ENCODE measurements at places on chromosomes 4 and X.

DNA sequence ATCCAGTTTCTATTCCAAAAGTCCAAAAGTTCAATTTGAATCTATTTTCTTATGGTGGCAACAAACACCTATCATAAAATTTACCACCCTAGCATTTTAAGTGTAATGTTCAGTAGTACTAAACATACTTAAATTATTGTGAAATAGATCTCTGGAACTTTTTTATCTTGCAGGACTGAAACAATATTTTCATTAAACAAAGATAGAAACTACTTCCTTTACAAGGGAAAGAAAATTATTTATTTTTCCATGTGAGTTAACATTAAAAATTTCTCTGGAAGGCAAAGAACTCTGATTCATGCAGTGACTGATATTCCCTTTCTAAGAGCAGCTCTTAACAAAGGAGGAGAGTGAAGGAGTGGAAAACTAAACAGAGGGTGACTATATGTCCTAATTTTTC lies 40.2 kb downstream of the ADH7 start:
- DNase-seq, result no peak
- no peaks in the 10 kb centered on the region for H3K36me3 ChIP-seq
- peaks cover 5% of the 10 kb centered on the region for H3K4me1 ChIP-seq
- no peak overlapping the region for H3K4me3 ChIP-seq
- no peak overlapping the region for H3K27ac ChIP-seq

DNA sequence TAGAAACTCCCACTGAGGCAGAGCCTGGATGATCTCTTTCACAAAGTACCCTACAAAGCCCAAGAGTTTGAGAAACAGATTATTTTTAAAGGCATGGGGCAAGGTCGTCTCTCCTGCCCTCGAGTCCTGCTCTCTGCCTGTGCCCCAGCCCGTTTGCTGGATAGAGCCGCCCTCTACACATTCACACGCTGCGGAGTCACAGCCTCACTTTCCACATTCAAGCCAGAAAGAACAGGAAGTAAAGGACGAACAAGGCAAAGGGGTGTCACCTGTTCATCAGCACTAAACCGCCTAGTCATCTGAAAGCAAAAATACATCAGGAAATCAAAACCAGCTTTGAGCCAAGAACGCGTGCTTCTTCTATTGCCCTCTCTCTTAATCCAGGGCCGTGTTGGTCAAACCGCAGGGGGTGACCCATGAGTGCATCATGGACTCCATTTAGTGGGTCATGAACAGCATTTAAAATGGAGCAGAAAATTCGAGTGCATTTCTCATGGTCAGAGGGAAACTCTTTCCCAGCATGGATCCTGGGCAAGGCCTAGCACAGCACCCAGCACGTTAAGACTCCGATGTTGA lies 83.4 kb downstream of the PHKA2 start:
- peak overlapping the region; percentile 32 for H3K27ac ChIP-seq
- no peak overlapping the region for H3K4me3 ChIP-seq
- peaks cover 22% of the 10 kb centered on the region for H3K36me3 ChIP-seq
- no peak for DNase-seq
- no peaks in the 10 kb centered on the region for H3K4me1 ChIP-seq
- H3K27me3 ChIP-seq, result no peaks in the 10 kb centered on the region

GRCh38 chr4:145061318-145061920 lies 36.6 kb downstream of the ANAPC10 start:
- peaks cover 17% of the 10 kb centered on the region for H3K36me3 ChIP-seq
- no peak for DNase-seq
- H3K27ac ChIP-seq, result no peak overlapping the region
- no peaks in the 10 kb centered on the region for H3K27me3 ChIP-seq

DNA sequence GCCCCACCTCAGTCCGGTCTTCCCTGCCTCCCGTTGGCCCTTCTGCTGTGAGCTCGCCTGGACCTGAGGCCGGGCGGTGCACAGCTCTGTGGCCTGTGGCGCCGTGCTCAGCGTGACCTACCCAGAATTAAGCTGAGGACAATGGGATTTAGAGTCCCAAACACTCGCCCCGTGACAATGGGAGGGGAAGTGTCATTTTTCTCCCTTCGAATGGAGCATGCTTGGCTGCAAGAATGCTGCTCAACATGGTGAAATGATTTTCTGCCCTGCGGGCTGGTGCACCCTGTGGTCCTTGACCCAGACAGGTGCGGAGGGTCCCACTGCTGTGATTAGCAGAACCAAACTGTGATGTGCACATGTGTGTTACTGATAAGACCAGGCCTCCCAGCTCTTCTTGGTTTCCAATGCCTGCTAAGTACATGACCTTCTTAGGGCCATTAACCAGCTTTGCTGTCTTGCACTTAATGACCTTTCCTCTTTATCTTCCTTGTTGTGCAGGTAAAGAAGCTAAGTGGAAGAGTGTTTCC lies 772 bp downstream of the EOLA1 start:
- H3K4me3 ChIP-seq, result peak overlapping the region; percentile 89
- DNase-seq, result no peak
- peak overlapping the region; percentile 39 for H3K27ac ChIP-seq
- peaks cover 3% of the 10 kb centered on the region for H3K27me3 ChIP-seq
- no peaks in the 10 kb centered on the region for H3K36me3 ChIP-seq
- H3K4me1 ChIP-seq, result peaks cover 8% of the 10 kb centered on the region

- H3K36me3 ChIP-seq, result peaks cover 50% of the 10 kb centered on the region
- H3K4me3 ChIP-seq, result no peak overlapping the region
- H3K4me1 ChIP-seq, result peaks cover 32% of the 10 kb centered on the region
- H3K27ac ChIP-seq, result no peak overlapping the region
- DNase-seq, result no peak
These were observed 38.1 kb downstream of the MID1 start for GRCh38 chrX:10582215-10582733.

DNA sequence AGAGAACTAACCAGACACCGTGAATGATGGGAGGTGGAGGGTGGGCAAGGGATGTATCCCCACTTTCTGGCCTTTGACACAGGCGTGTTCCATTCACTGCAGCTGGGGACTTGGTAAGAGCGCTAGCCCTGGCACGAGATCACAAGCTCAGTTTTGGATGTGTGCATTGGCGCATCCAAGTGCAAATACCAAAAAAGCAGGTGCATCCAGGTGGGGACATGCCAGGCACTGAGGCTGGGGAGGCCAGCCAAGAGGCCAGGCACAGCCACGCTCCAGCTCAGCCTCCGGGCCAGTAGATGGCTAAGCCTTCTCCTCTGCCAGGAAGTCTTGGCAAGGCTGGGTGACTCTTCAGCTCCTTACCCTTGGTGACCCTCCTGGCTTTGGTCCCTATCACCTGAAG lies 4.4 kb upstream of the ZFP92 start:
- peaks cover 4% of the 10 kb centered on the region for H3K36me3 ChIP-seq
- peaks cover 59% of the 10 kb centered on the region for H3K27me3 ChIP-seq
- no peak overlapping the region for H3K4me3 ChIP-seq

- no peak overlapping the region for H3K27ac ChIP-seq
- DNase-seq, result no peak
- H3K4me3 ChIP-seq, result no peak overlapping the region
These were observed 11.3 kb downstream of the FRG2 start for GRCh38 chr4:190015538-190016368.

DNA sequence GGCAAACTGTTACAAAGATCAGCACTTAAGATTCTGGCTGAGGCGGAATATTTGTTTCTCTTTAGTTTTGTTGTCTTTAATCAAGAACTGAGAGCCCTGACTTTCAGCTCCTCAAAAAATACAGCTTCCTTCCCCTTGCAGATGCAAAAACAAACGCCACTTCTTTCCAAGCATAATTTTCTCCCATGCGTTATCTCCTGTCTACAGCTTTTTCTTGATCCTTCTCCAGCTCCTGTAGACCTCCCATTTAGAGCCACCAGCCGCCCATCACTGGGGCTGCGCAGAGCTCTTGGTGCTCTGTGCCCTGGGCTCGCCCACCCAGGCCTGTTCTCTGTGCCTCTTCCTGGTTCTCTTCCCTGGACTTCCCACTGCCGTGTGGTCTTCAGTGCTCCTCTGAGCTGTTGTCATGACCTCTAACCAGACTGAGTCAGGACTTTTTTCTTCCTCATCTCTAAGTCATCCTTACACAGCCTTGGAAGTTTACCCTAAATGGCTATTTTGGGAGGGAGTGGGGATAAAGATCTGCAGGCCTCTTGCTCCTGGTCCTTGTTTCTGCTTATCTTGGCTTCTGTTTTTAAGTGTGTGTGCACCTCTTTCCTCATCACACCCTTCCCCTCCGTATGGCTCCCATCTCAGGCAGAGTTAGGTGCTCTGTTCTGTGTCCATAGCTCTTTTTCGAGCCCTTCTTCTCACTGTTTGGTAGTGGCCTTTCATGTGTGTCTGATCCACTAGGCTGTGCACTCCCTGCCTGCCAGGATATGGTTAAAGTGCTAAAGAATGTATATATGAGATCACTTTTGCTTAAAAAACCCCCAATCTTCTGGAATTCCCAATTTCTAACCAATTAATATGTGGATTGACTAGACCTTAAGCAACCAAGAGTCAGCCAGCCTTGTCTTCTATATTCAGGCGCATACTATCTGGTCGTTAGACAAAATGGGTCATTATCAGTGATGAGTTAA lies 122.5 kb downstream of the PTTG2 start:
- H3K27ac ChIP-seq, result peak overlapping the region; percentile 70
- peaks cover 83% of the 10 kb centered on the region for H3K4me1 ChIP-seq
- no peaks in the 10 kb centered on the region for H3K27me3 ChIP-seq
- peaks cover 34% of the 10 kb centered on the region for H3K36me3 ChIP-seq
- H3K4me3 ChIP-seq, result no peak overlapping the region

- H3K4me3 ChIP-seq, result no peak overlapping the region
- H3K27ac ChIP-seq, result no peak overlapping the region
- H3K4me1 ChIP-seq, result no peaks in the 10 kb centered on the region
- DNase-seq, result no peak
- H3K27me3 ChIP-seq, result no peaks in the 10 kb centered on the region
- no peaks in the 10 kb centered on the region for H3K36me3 ChIP-seq
These were observed 374.8 kb upstream of the GNPDA2 start for GRCh38 chr4:45100956-45101818.

GRCh38 chr4:124867536-124867935 lies 155.0 kb upstream of the ANKRD50 start:
- H3K27me3 ChIP-seq, result peaks cover 2% of the 10 kb centered on the region
- H3K4me3 ChIP-seq, result no peak overlapping the region
- peaks cover 7% of the 10 kb centered on the region for H3K4me1 ChIP-seq
- H3K36me3 ChIP-seq, result no peaks in the 10 kb centered on the region

DNA sequence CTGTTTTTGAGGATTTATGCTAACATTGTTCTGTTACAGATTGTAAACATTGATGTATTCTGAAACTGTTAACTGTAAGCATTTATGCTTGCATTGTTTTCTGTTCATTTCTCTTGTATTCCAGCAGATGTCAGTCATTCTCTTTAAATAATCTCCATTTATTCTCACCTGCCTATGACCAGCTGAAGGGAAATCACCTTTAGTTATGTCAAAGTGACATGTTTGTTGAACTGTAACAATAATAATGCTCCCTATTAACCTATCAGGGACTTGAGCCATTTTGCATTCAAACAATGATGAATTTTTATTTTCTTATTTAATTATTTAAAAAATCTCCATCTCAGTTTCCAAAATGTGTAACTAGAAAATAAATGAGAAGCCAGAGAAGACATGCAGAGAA lies 58.0 kb downstream of the SPCS3 start:
- no peak overlapping the region for H3K4me3 ChIP-seq
- H3K27ac ChIP-seq, result no peak overlapping the region
- no peaks in the 10 kb centered on the region for H3K36me3 ChIP-seq

GRCh38 chr4:136183513-136183912 lies 1348.8 kb downstream of the PCDH18 start:
- peaks cover 3% of the 10 kb centered on the region for H3K27me3 ChIP-seq
- no peak overlapping the region for H3K27ac ChIP-seq
- no peak overlapping the region for H3K4me3 ChIP-seq

DNA sequence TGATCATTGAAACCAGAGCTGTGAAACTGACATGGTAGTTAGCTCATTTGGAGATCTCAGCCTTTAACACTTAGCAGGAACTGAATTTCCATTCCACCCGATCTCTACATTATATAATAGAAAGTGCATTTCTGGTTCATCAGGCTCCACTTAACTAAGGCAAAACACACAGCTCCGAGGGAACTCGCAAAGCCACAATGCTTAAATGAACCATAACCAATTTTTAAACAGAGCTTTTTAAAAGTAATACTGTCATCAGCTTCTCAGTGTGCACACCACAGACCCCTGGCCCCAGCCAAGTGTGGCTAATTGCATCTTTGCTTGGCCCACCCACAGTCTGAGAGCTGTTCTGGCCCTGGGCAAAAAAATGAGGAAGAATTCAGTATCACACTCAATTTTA lies 66.1 kb downstream of the DCHS2 start:
- DNase-seq, result no peak
- no peak overlapping the region for H3K27ac ChIP-seq
- H3K36me3 ChIP-seq, result no peaks in the 10 kb centered on the region
- H3K4me1 ChIP-seq, result peaks cover 10% of the 10 kb centered on the region
- no peak overlapping the region for H3K4me3 ChIP-seq

DNA sequence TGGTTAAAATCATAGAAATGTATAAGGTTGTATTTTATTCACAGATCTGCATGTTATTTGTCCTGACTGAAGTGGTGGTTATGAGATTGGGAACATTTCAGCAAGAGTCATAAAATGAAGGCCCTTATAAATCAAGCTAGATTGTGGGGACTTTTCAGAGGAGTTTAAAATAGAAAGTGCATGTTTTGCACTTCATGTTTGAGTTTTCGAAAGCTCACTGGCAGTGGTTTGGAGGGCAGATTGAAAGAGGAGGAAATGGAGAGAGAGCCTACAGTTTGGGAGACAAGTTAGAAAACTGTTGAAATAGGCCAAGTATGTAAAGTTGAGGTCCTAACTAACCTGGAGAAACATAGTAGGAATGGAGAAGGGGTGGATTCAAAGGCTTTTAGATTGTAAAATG lies 124.9 kb downstream of the KDM6A start:
- peaks cover 21% of the 10 kb centered on the region for H3K4me1 ChIP-seq
- H3K27me3 ChIP-seq, result peaks cover 3% of the 10 kb centered on the region
- no peak for DNase-seq
- H3K27ac ChIP-seq, result peak overlapping the region; percentile 2
- no peak overlapping the region for H3K4me3 ChIP-seq

DNA sequence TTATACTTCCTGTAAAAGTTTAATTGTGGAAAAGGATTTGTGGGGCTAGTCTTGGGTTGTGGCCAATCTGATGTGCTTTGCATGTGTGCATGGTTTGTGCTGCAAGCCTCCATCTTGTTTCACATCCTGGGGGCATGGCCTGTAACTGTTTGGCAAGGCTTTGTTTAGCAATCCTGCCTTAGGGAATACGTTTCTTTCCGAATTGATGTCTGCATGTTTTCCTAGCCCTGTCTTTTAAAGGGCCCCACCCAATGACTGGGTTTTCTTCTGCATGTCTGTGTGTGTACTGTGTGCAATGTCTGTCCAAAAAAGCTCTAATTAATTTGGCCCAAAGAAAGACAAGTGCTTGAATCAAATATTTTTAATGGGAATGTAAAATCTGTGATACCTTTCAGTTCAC lies 74.6 kb upstream of the MID1IP1 start:
- no peak overlapping the region for H3K4me3 ChIP-seq
- no peak for DNase-seq
- H3K27me3 ChIP-seq, result no peaks in the 10 kb centered on the region
- no peaks in the 10 kb centered on the region for H3K36me3 ChIP-seq

DNA sequence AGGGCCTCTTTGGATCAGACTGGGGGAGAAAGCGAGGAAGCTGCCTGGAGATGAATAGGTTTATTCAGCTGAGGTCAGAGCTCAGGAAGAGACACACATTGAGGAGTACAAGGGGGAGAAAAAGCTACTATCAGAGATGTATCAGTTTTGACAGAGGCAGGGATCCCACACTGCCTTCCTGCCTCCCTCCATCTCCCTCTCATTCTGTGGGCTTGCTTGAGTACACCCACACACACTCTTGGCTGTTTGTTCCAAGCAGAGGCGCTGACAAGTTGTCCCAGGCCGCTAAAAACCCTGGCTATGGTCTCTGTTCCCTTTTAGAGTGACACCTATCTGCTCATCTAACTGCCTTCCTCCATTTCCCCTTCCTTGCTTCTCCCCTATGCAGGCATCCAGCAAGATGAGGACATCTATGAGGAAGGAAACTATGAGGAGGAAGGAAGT lies 5.2 kb downstream of the TSPYL2 start:
- H3K27me3 ChIP-seq, result peaks cover 3% of the 10 kb centered on the region
- peak overlapping the region; percentile 47 for H3K4me3 ChIP-seq
- peak overlapping the region; percentile 48 for H3K27ac ChIP-seq
- H3K4me1 ChIP-seq, result peaks cover 78% of the 10 kb centered on the region
- H3K36me3 ChIP-seq, result peaks cover 32% of the 10 kb centered on the region
